Stimulated activated CD8-positive, alpha-beta memory T cell treated with anti-CD3 and anti-CD28 coated beads, Interleukin-4, amount 100 ng/mL, for 1 hour (primary cell): ENCODE measurements at places on chromosomes 6 and 20.

DNA sequence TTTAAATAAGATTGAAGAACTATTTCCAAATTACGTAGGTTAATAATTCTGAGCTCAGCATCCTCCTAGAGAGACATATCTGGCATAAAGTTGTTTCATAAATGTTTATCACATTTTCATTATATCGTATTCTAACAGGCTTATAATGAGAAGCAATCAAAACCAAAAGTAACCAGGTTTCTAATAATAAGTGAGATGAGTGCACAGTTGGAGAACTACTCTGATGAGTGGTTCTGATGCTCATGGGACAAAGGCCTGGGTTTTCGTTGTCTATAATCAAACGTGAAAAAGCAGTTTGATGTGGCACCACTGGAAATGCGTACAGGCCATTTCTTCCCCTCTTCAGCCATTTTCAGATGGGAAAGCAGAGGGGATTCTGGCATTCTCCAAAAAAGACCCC is 4.7 kb upstream of the SERPINB6 start:
- no peak for DNase-seq

DNA sequence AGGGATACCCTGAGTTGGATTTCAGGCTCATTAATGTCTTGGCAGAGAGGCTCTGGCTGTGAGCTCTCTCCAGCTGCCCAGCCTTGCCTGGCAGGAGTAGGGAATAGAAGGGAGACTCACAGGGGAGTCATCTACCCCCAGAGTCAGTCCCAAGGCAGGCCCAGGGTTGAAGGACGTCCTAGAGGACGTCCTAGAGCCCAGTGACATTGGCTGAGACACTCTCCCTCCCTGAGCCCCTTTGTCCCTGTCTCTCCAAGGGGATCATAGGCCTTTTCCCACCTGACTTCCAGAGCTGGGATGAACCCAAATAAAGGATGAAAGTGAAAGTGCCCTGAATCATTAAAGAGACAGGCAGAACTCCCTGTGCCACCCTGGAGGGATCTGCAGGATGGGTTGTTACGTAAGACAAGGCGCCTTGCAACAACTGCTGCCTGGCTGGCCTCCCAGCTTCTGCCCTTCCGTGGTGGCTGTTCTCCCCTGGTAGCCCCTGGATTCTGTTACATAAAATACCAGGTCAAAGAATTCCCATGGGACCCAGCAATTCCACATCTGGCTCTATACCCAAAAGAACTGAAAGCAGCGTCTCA is 53.6 kb upstream of the SIRPA start:
- no peak for DNase-seq

DNA sequence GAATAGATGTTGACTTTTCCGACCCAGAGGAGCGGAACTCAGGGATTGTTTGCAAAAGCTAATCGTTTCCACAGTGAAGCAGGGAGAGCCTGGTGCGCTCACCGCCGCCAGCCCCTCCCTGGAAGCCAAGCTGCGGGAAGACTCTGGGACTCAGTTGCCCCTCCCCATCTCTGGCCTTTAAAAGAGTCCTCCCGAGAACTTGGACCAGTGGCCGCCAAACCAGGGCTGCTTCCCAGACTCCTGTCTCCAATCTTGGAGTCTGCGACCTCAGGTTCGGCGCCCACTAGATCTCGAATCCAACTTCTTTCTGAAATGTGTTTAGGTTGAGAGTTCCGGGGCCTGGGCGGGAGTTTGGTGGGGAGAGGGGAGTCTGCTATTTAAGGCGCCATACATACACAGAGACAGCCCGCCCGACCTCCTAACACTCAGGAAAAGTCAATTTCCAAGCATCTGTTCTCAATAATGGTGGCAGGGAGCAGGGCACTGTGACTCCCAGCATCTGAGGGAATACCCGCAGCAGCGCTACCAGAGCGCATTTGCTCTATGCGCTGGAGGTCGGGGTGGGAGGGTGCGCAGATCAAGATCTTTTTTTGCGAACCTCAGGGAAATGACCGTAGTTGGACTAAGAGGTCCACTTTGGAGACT is 800 bp upstream of the GRIK2 start:
- DNase-seq = no peak

DNA sequence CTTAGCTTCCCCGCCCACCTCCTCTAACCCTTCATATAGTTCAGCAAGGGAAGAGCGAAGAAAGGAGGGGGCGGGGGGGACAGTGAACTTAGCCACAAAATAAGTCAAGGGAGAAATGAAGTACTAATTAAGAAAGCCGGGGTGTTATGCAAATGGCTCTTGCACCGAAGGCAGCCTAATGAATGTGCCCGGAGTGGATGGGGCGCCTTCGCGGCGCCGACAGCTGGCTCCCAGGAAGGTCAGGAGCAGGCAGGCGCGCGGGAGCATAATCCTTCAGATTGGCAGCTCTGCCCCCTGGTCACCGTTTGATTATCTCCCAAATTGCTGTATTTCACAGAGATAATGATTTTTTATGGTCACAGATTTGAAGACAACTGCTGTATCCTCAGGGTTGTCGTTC is 395.1 kb downstream of the TFAP2B start:
- no peak for DNase-seq

- no peak for DNase-seq
These were observed 89.2 kb upstream of the ARID1B start for GRCh38 chr6:156687789-156688619.

GRCh38 chr6:42616716-42617115 is 52.9 kb downstream of the UBR2 start:
- DNase-seq = no peak
